Right ventricle myocardium superior (tissue), 1 donor: ENCODE measurements at places on chromosomes 6 and 20. TPM values are rescaled to one million over a fixed set of nuclear protein-coding genes. Genes with fewer than 3 reads are reported as not detected.
A peak's percentile ranks its signal among the peaks of the same experiment; 100 is the strongest.

Gene HLA-DRA
- 82.4 TPM for total RNA-seq

Gene FAM209B
- total RNA-seq, result 0.35 TPM

Gene C6orf163
- total RNA-seq, result 1.6 TPM

Gene HLA-DRB1
- 27.5 TPM for total RNA-seq

DNA sequence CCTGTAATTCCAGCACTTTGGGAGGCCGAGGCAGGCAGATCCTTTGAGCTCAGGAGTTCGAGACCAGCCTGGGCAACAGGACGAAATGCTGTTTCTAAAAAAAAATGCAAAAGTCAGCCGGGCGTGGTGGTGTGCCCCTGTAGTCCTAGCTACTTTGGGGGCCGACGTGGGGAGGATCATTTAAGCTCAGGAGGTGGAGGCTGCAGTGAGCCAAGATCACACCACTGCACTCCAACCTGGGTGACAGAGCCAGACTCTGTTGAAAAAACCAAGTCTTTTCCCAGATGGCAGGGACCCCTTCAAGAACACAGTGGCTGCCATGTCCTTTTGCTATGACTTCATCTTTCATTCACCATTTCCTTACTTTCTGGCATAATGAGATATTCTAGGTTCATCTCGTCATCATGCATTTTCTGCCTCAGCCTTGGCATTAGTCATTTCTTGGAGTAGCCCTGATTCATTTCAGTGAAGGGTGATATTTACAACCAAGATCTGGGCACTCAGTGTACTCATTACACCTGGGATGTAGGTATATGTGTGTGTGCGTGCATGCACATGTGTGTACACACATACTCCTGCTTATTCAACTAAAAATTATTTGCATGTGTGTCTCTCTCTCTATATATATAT is 61.4 kb upstream of the TOX2 start:
- no peak for DNase-seq

- DNase-seq, result peak; percentile 82
Measured at GRCh38 chr20:50575865-50576720, 65.9 kb downstream of the PTPN1 start.

DNA sequence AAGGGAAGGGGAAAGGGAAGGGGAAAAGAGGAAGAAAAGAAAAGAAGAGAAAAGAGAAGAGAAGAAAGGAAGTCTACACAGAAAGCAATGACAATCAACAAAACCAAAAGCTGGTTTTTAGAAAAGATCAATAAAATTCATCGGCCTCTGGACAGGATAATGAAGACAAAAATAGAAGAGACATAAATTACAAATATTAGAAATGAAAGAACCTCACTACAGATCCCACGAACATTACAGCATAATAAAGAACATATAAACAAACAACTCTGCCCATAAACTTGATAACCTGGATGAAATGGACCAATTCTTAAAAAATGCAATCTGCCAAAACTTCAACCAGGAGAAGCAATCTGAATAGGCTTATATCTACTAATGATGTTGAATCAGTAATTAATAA is 20.7 kb upstream of the ASF1A start:
- DNase-seq, result no peak

GRCh38 chr6:40349901-40350746 is 237.0 kb downstream of the LRFN2 start:
- no peak for DNase-seq

DNA sequence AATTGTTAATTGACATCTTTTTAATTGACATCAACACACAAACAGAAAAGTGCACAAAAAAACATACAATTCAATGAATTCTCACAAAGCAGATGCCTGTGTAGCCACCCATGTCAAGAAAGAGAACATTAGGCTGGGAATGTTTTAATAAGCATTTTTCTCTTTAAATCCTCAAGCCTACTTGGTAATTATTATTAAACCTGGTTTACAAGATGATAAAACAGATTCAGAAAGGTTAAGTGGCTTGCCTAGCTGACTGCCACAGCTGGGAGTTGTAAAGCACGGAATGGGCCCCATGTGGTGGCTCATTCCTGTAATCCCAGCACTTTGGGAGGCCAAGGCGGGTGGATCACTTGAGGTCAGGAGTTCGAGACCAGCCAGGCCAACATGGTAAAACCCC is 90.0 kb upstream of the AKAP12 start:
- DNase-seq, result no peak

DNA sequence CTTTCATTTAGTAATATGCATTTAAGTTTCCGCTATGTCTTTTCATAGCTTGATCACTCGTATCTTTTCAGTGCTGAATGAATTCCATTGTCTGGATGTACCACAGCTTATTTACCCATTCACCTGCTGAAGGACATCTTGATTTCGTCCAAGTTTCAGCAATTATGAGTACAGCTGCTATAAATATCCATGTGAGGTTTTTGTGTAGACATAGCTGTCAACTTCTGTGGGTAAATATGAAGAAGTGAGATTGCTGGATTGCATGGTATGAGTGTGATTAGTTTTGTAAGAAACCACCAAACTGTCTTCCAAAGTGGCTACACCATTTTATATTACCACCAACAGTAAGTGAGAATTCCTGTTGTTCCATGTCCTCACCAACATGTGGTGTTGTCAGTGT is 79.2 kb upstream of the STMND1 start:
- no peak for DNase-seq
